ENCODE measurements at places on chromosomes 5 and 9. TPM values are rescaled to one million over a fixed set of nuclear protein-coding genes. Genes with fewer than 3 reads are reported as not detected.

Gene AFAP1L1
- total RNA-seq, result 36.9 TPM

- no peak for DNase-seq
Measured at GRCh38 chr5:98454904-98455303, 318.6 kb upstream of the RGMB start.

DNA sequence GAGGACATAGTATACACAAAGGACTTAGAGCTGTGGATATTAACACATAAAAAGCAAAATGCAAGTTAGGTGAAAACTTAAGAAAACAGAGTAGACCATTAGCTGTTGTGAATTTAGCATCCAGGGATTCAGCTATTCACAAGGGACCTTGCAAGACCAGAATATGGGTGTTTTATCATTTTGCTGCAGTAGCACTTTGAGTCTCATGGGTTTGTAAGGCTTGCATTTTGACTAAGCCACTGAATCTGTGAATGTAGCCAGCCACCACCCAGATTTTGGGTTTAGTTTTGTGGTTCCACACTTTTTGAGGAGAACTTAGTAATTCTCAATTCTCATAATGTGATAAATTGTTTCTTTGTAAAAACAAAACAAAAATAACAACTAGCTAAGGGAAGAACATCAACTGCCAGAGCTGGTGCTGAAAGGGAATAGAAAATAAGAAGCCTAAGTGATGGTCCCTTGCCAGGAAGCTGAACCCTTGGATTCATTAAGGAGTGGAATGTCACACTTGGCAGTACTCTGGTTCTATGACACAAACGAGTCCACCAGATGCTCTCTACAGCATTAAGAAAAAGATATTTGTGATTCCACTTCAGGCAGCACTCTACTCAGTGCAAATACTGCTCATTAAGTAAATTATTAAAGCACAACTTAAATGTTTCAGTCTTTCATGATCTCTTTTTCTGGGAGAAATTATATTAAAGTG, 557.4 kb upstream of the ZNF462 start:
- no peak for DNase-seq

- DNase-seq, result no peak
Measured at GRCh38 chr5:121500310-121500709, 351.4 kb upstream of the FTMT start.

DNA sequence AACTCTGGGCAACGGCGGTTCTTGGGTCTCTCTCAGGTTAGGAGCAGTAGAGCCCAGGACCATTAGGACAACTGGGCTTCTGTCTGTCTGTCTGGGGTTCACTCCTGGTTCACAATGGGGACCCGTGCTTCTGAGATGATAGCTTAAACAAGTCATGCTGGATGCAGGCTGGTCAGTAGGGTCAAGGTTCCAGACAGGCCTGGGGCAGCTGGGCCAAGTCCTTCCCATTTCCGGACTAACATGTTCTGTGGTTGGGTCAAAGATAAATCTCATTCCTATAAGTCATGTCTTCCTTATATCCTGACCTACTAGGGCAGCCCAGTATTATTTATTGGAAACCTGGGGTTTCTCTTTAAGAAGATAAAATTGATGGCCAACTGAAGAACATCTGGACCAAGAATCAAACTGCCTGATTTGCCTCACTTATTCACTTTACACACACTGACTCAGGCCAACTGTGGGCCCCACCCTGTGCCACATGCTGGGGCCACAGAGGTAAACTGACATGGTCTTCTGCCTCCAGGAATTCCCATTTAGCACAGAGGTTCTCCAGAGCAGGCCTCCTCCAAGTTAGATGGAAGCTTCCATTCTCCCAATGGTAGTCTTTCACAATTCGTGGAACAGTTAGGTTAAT, 8.3 kb downstream of the HDHD3 start:
- no peak for DNase-seq

Gene CAMK4
- 0.66 TPM for total RNA-seq

- DNase-seq, result no peak
Measured at GRCh38 chr5:146419696-146420095, 27.4 kb upstream of the TCERG1 start.

DNA sequence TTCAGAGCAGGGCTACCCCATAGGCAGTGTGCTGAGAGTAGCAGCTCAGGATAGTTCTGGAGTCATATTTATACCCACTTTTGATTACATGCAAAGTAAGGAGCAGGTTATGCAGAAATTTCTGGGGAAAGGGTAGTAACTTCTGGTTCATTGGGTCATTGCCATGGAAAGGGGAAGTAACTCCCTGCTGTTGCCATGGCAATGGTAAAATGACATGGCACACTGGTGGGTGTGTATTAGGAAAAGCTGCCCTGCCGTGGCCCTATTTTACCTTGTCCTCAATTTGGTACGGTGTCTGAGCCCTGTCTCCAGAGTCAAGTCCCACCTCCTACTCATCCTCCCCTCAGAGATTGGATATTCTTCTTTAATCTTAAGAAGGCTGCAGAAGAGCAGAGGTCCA, 526.7 kb upstream of the TYRP1 start:
- no peak for DNase-seq

- DNase-seq, result no peak
Measured at GRCh38 chr5:4188704-4189103, 593.1 kb downstream of the IRX1 start.

GRCh38 chr9:107488375-107489143, 1.0 kb downstream of the KLF4 start:
- DNase-seq, result peak; percentile 81

Data from right cardiac atrium (tissue), 5 donors.